Frontal cortex (tissue), 4 donors: ENCODE measurements at places on chromosomes 3 and 15.

- peak; percentile 7 for DNase-seq
These were observed 271.5 kb upstream of the DCBLD2 start for GRCh38 chr3:99172736-99173657.

DNA sequence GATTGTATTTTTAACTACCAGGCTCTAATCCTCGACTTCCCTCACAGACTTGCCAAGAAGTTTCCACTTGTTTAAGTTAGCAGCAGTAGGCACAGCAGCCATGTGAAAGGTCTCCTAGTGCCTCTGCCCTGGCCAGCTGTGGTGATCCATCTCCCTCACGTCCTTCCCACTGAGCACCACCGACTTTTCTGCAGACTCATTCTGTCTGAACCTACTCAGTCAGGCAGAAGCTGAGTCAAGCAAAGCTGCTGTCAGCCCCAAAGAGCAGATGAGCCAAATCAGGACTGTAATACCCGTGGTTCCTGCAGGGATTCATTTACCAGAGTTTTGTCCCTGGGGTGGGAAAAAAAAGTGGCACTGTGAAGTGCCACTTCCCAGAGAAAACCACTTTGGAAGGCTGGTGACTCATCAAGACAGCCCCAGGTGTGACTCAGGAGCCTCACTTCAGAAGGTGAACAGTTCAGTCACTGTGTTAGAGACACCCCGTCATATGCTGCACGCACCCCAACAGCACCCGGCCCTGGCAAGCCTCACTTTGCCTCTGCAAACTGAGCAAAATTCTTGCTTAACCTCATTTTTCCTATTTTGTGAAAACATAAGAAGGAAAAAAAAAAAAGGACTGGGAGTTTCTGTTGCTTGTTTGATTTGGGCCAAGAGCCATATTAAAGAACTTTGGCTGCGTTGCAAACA lies 76.0 kb downstream of the WWTR1 start:
- peak; percentile 12 for DNase-seq

DNA sequence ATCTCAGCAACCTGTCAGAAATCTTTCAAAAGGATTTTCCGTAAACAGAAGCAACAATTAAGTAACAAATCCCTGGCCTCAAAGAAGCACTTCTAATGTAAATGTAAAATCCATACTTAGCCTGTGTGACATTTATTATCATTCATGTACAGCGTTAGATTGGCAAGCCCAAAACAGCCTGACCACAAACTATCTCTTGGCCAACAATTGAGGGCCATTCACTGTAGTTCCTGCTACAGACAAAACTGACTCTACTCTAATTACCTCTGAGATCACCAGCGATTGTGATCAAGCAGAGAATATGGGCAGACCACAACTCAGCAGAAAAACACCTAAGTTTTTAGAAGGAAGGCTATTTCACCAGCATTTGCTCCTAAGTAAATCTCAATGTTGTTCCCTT lies 9.2 kb downstream of the SHQ1 start:
- DNase-seq: no peak

GRCh38 chr3:149848688-149849087 lies 35.7 kb downstream of the RNF13 start:
- no peak for DNase-seq

GRCh38 chr15:53869806-53870073 lies 108.5 kb upstream of the UNC13C start:
- DNase-seq: no peak

DNA sequence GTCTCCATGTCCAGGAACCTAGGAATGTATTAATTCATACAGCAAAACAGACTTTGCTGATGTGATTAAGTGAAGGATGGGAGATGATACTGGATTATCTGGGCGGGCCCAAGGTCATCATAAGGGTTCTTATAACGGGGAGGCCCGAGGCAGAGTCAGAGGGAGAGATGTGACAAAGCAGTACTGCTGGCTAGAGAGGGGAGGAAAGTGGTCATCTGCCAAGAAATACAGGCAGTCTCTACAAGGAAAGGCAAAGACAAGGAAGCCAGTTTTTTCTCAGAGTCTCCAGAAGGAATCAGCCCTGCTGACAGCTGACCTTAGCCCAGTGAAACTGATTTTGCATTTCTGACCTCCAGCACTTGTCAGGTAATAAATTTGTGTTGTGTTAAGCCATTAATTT lies 66.2 kb upstream of the CORO2B start:
- DNase-seq: no peak

- peak; percentile 15 for DNase-seq
These were observed at the start of gene WDR76 for GRCh38 chr15:43826508-43827341. Gene WDR76 (plus strand): TSS chr15:43827002. CDS start chr15:43827033, 31 bp downstream.

- DNase-seq: no peak
These were observed 242.8 kb upstream of the ICE2 start for GRCh38 chr15:60721707-60722106.

DNA sequence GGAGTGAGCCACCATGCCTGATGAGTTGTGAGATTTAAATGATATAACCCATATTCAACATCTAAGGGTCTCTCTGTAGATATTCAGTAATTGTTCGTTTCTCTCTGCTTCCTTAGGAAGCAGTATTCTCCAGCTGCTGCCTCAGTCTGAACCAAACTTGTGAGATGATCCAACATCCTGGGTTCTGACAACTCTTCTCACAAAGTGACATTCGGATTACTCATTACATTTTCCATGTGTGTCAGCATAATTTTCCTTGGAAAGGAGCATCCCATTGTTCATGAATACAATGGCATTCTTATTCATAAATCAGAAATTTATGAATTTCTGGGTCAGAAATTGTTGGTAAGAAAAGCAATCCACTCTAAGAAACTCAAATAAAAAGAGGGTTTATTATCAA lies 15.0 kb upstream of the SEC22A start:
- no peak for DNase-seq

- no peak for DNase-seq
These were observed 43.0 kb downstream of the GASK1A start for GRCh38 chr3:43022121-43022520.

DNA sequence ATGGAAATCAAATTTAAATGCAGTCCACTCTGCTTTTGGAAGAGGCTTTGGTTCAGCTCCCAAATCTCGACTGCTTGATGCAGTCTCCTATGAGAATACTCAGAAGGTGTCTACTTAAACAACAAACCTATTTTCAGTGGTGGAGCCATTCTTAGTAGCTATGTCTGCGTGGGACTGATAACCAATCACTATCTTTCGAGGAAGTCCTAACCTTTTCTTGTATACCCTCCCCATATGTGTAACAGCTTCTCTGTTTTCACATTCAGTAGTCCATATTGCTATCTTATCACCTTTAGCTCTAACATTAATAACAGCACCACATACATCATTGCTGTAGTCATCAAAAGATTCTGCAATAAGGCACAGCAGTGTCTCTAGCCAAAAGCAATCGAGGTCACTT lies 333.0 kb upstream of the ATP11B start:
- DNase-seq: no peak

GRCh38 chr3:44962621-44963393 lies 13.2 kb downstream of the ZDHHC3 start:
- DNase-seq: no peak

DNA sequence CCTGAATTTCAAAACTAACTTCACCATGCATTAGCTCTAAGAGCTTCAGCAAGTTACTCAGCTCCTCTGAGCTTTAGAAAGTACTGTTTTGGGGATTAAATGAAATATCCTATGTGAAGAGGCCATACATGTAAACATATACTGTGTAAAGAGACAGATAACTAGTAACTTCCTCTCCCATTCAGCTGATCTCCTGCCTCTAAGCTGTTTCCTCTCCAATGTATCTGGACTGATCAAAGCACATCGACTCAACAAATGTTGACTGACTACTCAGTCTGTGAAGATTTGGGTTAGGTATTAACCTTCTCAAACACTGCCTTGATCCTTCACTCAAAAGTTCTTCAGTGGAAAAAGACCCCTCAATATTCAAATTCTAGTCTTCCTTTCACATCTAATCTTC lies 82.0 kb downstream of the BOC start:
- DNase-seq: no peak

GRCh38 chr3:159948429-159949144 lies 40.0 kb upstream of the IL12A start:
- no peak for DNase-seq

DNA sequence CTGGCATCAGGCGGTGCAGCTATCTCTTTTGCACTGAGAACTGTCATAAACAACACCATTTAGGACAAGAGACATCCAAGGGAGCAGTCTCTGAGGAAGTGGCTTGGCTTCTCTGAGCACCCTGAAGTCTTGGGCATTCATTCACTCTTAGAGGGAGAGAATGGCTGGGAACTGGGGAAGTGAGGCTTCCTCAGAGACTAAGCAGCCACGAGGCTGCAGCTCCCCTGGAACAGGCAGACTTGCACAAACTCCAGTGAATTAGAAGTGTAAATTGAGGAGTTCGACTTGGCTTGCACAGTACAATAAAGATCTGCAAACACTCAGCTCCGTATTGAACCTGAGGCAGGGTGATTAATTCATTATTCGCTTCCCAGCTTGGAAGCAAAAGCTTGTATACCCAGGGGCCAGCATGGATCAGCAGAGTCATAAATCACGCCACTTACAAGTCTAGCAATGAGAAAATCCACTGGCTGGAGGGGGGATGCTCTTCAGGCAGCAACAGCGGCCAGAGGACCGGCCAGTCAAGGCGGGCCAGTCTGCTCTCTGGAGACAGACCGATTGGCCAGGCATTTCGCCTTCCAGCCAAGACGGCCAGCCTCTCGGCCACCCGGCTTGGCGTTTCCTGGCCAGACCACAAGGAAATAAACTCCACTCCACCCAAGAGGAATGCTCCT lies 118.8 kb upstream of the ADPGK start:
- DNase-seq: no peak

DNA sequence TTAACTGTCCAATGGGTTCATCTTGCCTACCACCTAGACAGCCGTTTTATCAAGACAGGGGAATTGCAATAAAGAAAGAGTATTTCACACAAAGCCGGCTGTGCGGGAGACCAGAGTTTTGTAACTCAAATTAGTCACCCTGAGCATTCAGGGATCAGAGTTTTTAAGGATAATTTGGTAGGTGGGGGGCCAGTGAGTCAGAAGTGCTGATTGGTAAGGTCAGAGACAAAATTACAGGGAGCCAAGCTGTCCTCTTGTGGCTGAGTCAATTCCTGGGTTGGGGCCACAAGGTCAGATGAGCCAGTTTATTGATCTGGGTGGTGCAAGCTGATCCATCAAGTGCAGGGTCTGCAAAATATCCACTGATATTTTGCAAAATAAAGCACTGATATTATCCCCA lies 29.9 kb upstream of the GPD1L start:
- DNase-seq: no peak

DNA sequence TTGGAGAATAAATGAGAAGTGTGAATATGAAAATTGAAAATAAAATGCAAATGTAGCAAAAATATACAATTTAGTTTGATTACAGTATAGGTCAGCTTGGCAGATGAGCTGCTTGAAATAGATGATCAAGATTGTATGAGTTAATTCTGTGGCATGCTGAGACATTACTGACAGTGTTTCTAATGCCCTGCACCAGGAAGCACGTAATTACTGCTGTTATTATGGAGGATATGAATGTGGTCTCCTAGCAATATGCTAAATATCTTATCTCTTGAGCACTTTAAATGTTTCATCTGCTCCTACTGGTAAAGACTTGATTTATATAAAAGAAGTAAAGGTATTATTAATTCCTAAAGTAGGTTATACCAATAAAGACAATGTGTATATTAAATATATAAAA lies 1015.5 kb downstream of the PLOD2 start:
- DNase-seq: no peak

- DNase-seq: no peak
These were observed 9.6 kb upstream of the RAD51 start for GRCh38 chr15:40685376-40685775.

DNA sequence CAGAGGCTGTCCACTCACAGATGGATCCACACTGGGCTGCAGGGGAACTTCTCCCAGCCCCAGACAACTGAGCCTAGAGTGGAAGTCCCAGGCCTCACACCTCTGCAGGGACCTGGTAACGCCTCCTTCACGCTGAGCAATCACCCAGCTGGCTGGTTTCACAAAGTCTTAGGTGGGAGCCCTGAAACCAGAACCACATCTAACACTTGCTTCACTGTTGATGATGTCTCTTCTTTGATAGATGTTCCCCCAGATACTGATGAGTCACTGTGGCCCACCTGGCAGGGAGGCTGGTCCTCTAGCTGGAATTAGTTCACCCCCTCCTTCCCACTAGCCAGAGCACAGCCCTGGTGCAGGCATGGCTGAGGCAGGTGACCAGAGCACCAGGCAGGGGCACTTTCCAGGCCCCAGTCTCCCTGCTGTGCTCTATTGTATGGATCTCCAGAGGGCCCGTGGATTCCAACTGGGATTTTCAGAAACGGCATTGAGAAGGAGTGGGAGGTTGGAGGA lies 33.5 kb downstream of the MYL3 start:
- DNase-seq: no peak

- DNase-seq: no peak
These were observed 211.5 kb downstream of the LSAMP start for GRCh38 chr3:116233711-116234357.

- DNase-seq: no peak
These were observed 18.5 kb downstream of the FSTL1 start for GRCh38 chr3:120432150-120432860.

- DNase-seq: no peak
These were observed 84.5 kb downstream of the TRAK1 start for GRCh38 chr3:42175386-42176240.

GRCh38 chr3:120144267-120144666 lies 50.0 kb upstream of the GSK3B start:
- DNase-seq: no peak

- DNase-seq: no peak
These were observed 139.0 kb downstream of the P3H2 start for GRCh38 chr3:189981668-189982067.

- DNase-seq: no peak
These were observed 50.8 kb downstream of the PCSK6 start for GRCh38 chr15:101438482-101439284.

- no peak for DNase-seq
These were observed 84.7 kb upstream of the PTX3 start for GRCh38 chr3:157351981-157352380.

DNA sequence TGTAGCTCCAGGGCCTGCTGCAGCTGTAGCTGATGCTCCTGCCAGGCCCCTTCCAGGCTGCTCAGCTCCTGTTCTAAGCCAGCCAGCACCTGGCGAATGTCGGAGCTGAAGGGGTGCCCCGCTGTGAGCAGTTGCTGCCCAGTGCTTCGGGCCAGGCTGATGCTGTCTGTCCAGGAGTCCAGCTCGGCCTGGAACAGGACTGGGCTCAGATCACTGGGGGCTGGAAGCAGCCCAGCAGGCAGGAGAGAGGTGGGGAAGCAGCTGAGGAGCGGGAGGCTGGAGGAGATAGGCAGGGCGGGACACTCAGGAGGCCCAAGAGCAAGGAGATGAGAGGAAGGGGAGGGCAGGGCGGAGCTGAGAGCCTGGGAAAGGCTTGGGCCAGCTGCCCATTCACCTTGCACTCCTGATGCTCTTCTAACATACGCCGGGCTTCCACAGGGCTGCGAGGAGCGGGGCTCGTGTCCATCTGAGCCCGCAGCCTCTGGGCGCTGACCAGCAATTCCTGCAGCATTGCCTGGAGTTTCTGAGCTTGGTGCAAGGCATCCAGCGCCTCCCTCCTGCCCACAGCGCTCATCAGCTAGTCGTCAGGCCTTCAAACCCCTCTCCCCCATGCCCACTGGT lies 23.2 kb downstream of the PLA2G4B start:
- DNase-seq: no peak

GRCh38 chr3:5264093-5264600 lies 76.6 kb downstream of the EDEM1 start:
- no peak for DNase-seq
